ENCODE measurements at places on chromosomes 3 and 15.

DNA sequence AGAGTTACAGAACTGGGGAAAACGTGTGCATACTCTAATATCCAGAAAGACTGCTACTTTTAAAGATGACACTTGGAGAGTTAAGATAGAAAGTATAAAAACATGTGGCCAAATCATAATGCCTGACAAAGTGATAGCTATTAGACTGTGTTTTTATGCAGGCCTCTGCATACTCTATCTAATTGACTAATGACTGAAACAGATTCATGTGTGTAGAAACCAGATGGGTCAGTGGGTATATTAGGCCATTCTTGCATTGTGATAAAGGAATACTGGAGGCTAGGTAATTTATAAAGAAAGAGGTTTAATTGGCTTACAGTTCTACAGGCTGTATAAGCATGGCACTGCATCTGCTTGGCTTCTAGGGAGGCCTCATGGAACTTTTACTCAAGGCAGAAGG, 71.5 kb downstream of the PPM1L start:
- no peak for DNase-seq

DNA sequence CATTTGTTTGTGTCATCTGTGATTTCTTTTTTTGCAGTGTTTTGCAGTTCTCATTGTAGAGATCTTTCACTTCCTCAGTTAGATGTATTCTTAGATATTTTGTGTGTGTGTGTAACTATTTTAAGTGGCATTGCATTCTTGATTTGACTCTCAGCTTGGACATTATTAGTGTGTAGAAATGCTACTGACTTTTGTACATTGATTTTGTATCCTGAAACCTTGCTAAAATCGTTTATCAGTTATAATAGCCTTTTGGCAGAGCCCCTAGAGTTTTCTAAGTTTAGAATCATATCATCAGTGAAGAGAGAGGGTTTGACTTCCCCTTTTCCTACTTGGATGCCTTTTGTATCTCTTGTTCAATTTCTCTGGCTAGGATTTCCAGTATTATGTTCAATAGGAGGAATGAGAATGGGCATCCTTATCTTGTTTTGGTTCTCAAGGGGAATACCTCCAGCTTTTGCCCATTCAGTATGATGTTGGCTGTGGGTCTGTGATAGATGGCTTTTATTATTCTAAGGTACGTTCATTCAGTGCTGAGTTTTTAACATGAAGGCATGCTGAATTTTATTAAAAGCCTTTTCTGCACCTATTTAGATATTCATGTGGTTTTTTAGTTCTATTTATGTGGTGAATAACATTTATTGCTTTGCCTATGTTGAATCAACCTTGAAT, 211.7 kb downstream of the MBNL1 start:
- no peak for DNase-seq

- DNase-seq: no peak
These were observed 98.8 kb downstream of the XXYLT1 start for GRCh38 chr3:195172039-195172684.

DNA sequence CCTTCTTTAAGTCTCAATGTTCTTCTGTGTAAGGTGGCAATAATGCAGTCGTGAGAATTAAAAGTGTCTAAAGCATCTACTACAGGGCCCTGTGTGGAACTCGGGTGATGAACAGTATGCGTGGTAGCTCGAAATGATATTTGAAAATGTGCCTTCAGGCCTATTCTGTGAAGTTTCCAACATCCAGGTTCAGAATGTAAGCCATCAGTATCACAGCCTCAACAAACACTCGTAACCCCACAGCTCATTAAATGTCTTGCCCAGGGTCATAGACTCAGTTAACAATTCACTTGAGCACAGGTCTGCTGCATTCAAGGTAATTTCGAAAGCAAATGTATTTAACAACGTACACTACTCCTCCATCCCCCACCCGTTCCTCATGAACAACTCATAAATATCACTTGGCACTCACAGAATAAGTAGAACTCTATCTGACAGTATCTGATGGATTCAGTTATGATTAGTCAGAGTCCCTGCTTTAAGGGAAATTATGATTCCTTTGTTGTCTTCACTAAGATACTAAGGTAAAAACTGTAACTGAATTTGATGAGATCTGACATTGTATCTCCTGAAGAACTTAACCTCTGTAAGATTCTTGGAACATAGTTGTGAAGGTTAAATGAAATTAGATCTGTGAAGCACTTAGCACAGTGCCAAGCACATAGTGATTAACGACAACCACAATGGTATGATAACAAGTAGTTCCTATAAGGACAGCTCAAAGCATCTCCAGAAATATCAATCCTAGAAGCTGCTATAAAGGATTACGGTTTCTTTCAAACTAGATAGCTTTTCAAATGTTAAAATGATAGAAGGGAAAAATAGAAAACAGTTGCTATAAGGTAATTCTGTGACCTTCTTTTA, 642.3 kb downstream of the TBL1XR1 start:
- DNase-seq: no peak

DNA sequence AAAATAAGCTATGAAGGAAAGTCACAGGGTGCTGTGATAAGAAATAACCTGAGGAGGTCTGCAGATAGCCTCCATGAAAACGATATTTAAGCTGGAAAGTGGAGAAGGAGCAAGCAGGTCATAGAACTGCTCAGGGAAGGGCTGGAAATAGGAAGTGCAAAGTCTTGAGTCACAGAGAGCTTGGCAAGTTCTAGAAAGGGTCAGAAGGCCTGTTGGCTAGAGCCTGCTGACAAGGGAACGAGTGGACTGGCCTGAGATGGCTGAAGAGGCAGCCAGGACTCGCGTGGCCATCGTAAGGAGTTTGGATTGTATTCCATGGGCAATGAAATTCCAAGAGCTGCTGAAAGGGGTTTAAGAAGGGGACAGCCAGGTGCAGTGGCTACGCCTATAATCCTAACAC, 64.7 kb upstream of the IL12A start:
- no peak for DNase-seq

DNA sequence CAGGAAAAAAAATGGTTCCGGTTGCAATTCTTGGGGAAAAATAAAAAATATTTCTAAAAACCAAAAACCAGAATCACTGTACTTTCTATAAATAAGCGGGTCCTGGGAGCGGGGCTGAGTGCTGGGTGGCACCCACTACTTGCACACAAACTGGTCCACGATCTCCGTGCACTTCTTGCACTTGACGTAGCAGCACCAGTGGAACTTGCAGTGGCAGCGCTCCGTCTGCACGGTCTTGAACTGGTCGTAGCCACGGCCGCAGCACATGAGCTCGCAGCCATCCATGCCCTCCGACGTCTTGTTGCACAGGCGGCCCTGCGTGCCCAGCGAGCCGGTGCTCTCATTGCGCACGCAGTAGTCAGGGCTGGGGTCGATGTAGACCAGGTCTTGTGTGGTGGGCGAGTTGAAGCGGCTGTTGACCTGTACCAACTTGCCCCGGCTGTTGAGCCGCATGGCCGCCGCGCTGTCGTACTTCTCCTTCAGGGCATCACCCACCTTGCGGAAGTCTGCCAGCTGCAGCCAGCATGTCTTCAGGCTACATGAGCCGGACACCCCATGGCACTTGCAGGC, 17.1 kb downstream of the WNT5A start:
- no peak for DNase-seq
